ENCODE measurements at places on chromosomes 4 and X.
A peak's percentile ranks its signal among the peaks of the same experiment; 100 is the strongest.

- DNase-seq, result no peak
These were observed 135.7 kb downstream of the ZNF330 start for GRCh38 chr4:141356321-141356962.

DNA sequence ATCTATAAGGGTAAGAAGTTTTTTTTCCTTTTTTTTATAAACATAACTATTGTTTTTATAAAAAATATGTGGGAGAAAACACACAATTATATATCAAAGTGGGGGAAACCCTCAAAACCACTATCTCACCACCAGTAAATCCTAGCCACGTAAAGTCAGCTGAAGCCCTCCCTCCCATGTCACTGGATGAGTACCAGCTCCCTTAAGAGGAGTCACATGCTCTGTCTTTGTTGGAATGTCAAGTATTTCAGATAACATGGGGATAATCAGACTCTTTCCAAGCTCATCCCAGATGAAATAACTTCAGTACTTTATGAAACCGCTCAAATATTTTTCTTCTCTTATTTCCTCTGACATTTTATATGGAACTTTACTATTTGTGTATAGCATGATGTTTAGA, 2.4 kb downstream of the MYOZ2 start:
- no peak for DNase-seq

DNA sequence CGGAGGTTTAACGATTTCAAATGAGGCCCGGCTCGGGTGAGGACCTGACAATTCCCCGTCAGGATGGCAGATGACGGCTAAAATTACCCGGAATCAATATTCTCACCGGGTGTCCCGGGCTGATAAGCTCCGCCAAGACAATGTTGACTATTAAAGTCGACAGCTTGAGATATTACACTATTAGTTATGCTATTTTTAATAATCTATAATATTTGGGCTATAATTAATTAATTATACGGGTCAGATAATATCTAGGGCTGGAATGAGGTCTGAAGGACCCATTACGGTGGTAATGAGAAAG, 9.4 kb upstream of the NKX1-1 start:
- DNase-seq, result no peak

DNA sequence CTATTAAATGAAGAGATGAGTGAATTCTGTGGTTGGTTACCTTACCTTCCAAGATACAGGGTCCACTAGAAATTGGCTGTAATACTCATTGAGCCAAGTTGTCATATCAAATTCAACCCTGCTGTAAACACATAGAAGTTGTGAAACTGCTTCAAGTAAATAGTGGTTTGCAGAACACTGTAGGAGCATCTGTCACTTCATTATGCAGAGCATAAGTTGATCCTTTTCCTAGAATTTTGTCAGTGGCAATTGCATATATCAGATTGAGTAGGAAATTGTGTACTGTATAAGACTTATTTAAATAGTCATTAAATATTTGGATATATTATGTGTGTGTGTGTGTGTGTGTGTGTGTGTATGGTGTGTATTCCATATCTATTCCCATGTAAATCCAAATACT, 8.8 kb upstream of the XK start:
- no peak for DNase-seq

GRCh38 chr4:109015413-109015810, 252.6 kb upstream of the ETNPPL start:
- DNase-seq, result no peak

DNA sequence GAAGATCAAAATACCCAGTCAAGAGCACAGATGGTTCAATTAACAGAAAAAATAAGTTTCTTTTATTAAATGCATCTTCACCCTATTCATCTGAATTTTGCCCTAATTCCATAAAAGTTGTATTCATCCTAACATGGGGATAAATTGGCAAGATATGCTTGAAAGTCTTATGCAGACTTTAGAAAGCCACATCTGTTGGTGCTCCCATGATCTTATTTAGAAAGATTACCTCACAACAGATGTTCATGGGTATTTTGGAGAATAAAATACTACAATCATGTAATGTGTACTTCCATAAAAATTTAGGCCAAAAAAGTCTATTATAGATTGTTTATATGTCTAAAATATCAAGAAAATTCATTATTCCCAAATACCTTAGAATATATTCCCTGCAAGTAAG, 510.3 kb downstream of the TECRL start:
- no peak for DNase-seq

DNA sequence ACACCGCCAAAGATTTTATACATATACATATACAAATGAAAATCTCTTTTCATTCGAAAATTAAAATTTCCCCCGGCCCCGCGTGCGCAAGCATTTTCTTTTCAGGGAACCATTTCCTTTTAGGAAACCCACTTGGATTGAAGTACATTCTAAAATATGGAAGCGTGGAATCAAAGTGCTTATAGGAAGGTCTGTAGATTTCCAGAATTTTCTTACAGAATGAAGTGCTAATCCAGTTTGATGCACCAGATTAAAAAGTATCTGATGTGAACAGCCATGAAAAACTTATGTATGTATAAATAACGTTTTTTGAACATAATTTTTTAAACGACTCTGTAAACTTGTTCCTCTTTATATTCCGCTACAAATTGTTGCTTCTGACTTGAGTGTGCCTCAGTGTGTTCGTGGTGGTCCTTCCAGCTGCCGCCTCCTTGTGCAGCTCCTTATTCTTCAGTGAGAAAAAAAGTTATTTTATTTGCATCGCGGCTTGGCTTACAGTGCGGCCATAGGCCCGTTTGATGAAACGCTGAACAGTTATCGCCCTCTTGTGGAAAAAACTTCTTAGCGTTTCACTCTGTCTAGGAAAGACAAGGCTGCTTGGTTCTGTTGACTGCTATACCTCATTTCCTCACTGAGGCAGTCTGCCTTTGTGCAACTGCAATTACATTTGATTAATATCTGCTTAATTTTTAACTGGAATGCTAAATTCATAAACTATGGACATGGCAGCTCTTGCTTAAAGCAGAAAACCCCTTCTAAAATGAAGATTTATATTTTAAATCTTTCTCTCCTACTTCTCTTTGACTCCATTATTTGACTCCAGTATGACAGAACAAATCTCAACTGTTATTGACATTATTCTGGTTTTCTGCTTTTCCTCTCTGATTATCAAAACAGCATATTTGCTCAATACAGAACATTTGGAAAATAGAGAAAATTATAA, 4.7 kb upstream of the NKX6-1 start:
- DNase-seq, result no peak

DNA sequence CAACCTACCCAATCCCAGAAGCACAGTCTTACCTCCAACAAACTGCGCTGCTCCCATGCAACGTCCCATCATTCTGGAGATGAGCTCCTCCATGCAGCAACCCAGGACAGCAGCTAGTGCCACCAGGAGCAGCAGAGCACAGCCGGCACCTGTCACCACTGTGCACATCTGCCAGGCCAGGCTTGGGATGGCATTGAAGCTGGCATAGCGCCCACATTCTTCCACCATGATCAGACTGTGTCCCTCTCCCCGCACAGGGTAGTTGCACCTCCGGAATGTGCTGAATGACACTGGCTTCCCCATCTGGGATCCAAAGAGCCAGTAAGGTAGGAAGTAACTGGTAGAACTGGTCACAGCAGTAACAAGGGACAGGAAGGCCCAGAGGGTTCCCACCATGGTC, 8.8 kb downstream of the LHFPL1 start:
- DNase-seq, result no peak

DNA sequence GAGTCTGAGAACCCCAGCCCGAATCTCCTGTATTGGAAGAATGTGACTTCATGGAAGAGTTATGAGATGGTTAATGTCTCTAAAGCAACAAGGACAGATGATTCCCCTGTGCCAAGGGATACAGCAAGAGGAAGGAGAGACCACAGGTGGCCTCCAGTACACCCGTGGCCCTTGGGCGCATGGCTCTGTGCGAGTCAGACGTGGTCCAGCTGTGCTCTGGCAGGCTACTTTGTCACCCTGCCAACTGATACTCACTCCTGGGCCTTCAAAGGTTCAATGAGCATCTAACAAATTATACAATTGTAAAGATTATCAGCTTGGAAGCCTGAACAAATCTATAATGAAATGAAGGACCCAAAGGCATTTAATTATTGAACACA, 71.7 kb downstream of the NYX start:
- DNase-seq, result no peak

GRCh38 chr4:177185151-177185550, 124.5 kb upstream of the NEIL3 start:
- no peak for DNase-seq

GRCh38 chrX:48711162-48711928, 14.8 kb downstream of the SUV39H1 start:
- DNase-seq, result no peak

GRCh38 chr4:48247142-48247877, 22.3 kb downstream of the TEC start:
- no peak for DNase-seq

DNA sequence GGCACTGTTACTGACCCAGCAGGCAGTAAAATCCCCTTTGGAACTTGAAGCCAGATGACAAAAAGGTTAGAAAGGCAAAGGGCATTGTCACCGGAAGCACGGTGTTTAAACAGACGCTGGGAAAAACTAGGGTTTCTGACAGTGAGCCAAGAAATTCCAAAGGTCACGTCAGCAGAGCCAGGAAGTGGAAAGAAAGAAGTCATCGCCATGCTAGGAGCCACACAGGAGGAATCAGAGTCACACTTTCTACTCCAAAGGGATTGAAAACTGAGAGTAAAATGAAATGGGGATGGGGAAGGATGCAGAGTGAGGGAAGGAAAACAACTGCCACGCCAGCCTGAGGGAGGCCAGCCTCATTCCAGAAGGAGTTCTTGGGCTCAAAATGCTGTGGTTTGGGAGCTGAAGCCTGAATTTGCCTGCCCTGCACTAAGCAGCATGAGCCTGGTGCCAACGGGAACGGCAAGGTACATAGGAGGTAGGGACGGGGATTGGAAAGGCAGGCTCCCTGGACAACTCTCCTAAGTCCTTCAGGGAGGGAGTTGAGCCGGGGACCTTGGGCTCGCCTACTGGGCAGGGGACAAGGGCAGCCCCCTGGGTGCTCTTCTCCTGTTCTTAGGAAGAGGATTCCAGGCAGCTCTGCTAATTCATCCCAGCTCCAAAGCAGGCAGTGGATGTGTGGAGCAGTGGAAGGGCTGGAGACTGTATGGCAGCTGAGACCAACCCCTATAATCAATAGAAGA, 66.8 kb downstream of the SOWAHB start:
- no peak for DNase-seq

GRCh38 chr4:6178757-6179156, 21.6 kb downstream of the JAKMIP1 start:
- DNase-seq, result no peak

GRCh38 chrX:124125471-124125870, 164.0 kb downstream of the STAG2 start:
- no peak for DNase-seq

DNA sequence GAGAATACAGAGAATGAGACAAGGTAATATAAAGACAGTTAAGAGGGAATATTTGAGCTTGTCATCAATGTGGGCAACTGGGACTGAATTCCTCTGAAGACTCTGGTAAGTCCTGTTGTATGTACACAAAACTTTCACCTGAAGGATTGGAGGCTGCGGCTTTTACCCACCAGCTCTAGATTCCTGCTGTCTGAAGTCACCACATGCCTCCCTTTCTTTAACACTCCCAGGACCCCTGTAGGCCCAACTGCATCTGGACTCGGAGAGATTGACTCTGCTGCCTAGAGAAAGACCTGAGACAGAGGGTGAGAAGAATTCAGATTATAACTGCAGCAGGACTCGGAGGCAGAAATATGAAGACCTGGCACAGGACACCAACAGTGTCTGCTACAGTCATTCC, 1048.0 kb downstream of the PDHA2 start:
- no peak for DNase-seq

DNA sequence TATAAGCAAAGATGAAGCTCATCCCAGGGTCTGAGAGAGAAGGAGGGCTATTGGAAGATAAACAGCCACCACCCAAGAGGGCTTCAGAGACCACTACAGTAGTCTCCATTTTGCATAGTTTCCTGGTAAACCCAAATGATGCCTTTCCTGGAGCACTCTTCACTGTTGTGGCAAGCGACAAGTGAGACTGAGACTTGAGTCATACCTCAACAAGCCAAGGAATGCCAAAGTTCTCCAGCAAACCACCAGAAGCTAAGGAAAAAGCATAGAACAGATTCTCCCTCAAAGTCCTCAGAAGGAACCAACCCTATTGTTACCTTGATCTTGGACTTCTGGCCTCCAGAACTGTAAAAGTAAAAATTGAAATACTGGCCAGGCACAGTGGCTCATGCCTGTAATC, 65.9 kb downstream of the LARP7 start:
- DNase-seq, result no peak

GRCh38 chrX:47530049-47530448, 31.0 kb upstream of the ARAF start:
- DNase-seq, result no peak

GRCh38 chr4:93475730-93476129, 352.8 kb upstream of the ATOH1 start:
- no peak for DNase-seq

GRCh38 chrX:7191681-7192110, 43.7 kb upstream of the PUDP start:
- no peak for DNase-seq

DNA sequence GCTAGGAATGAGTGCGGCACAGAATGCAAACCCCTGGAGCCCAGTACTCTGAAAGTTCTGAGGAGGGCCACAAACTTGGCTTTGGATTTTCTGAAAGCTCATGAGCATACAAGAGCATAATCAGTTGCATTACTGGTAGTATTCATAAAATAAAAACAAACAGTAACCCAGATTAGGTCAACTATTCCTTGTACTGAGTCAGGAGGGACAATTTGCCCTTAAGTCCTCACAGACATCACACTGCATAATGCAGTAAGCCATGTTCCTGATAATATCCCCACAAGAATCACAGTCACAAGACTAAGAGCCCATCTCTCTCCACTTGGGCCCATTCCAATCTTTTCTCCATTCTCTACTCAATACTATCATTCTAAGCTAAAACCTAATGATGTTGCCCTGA, 126.9 kb upstream of the NEIL3 start:
- DNase-seq, result no peak

DNA sequence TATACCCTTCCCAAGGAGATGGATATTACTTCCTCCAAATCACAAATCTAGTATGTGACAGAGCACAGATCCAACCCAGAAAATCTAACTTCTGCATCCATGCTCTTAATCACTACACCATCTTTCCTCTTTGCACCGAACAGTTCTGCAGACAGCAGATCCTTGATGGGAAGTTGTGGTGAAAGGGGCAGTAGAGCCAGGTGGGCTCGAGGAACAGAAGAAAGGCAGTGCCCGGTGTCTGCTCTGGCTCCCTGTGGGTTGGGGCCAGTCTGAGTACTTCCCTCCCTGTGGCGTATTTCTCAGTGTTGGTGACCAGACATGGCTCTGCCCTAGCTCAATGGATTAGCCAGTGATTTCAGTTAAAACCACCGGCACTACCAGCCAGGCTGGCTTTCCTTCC, 15.3 kb downstream of the HOPX start:
- DNase-seq, result no peak

- peak; percentile 47 for DNase-seq
These were observed 57.1 kb upstream of the PJA1 start for GRCh38 chrX:69222103-69223090.

GRCh38 chr4:2256156-2256731, 5.7 kb downstream of the MXD4 start:
- no peak for DNase-seq

GRCh38 chr4:164215113-164215741, 538.7 kb upstream of the SMIM31 start:
- no peak for DNase-seq

Measured in stimulated activated CD8-positive, alpha-beta memory T cell treated with anti-CD3 and anti-CD28 coated beads, Interleukin-15, amount 100 ng/mL, for 24 hours (primary cell).